NCI-H2029 (cell line): ENCODE measurements at places on chromosomes 6 and 20.

DNA sequence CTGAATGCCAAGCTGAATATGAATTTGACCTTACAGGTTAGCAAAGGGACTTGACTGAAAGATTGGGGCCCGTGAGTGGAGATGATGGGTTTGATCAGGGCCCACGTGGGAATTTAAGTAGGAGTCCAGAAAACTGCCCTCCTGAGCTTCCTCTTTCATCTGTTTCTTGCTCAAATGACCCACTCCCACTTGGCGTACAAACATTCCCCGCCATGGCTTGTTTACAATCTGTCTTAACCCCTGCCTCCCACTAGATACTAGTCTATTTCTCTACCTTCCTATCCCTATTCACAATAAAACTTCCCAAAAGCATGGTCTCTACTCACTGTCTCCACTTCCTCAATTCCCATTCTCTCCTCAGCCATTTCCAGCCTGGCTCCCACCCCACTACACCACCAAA lies 9.4 kb downstream of the MMP9 start:
- DNase-seq: no peak

GRCh38 chr6:106117579-106117978 lies 31.4 kb downstream of the PRDM1 start:
- DNase-seq: no peak

GRCh38 chr20:18034039-18034438 lies 23.7 kb downstream of the OVOL2 start:
- no peak for DNase-seq

DNA sequence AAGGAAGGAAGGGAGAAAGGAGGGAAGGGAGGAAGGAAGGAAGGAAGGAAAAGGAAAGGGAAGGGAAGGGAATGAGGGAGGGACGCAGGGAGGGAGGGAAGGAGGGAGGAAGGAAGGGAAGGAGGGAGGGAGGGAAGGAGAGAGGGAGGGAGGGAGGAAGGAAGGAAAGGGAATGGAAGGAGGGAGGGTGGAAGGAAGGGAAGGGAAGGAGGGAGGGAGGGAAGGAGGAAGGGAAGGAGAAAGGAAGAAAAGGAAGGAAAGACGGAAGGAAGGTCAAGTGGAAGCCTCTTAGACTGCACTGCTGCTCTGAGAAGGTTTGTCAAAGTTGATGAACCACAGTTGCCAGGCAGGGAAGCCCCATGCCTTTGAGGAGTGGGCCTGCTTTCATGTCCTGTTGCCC lies 324.3 kb upstream of the ZFP64 start:
- no peak for DNase-seq
